ENCODE measurements at places on chromosomes 4 and X. TPM values are rescaled to one million over a fixed set of nuclear protein-coding genes. Genes with fewer than 3 reads are reported as not detected.

GRCh38 chr4:88803600-88804096 is 106.0 kb upstream of the NAP1L5 start:
- no peak for DNase-seq

- DNase-seq = no peak
Observed at GRCh38 chr4:123485601-123486000, 89.0 kb downstream of the SPRY1 start.

DNA sequence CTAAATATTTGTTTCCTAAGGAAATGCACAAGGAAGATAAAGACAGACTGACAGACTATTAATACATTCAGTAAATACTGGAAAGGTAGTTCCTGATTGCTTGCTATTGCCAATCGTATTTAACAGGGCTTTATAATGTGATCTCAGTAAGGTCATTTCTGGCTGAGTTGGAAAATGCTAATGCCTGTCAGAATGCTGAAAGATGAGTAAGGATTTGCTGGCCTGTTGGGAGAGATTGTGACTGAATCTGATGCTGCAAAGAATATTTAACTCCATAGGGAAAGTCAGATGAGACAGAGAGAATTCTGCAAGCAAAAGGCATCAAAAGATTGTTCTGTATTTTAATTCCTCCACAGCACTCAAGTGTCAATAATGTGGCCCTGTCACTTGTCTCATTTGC is 169.0 kb downstream of the BEND2 start:
- DNase-seq = no peak

The HTN3 gene
- total RNA-seq = not detected

The FAAH2 gene
- 0.14 TPM for total RNA-seq

DNA sequence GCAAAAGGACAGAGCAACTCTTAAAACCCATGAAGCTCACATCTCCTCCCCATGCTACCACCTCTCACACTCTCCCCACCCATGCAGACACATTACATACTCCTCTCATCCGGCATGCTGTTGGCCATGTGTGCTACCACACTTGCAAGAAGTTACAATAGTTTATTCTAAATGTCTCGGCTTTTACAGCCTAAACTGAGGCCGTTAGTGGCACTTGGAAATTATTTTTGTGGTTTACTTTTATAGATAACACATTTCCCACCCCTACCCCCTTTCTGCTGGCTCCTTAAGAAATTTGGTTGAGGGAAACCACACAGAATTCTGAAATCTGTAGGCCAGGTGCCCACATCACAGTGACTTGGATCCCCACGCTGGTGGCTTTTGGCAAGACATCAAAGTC is 141.1 kb upstream of the HHIP start:
- no peak for DNase-seq

- no peak for DNase-seq
Observed at GRCh38 chrX:74705269-74705668, 90.8 kb upstream of the RLIM start.

The MAGEA11 gene
- total RNA-seq = not detected

- no peak for DNase-seq
Observed at GRCh38 chrX:110066488-110067225, 63.7 kb downstream of the TMEM164 start.

The BEX5 gene
- total RNA-seq = 0.99 TPM

DNA sequence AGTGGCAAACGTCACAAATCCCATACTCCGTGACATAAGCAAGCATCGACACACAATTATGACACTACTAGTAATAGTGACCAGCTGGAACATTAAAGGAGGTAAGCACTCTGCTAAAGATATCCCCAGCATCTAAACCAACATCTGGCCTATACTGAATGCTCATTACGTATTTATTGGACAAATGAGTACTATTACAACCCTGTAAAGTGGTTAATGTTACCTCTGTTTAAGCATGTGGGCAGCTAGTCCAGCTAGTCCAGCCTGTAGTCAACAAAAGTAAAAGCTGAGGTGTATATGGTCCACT is 419 bp upstream of the RPGR start:
- DNase-seq = no peak

The SLC26A1 gene
- total RNA-seq = not detected

Measured in left ventricle myocardium inferior (tissue), 1 donor.